ENCODE measurements at places on chromosomes 2 and 18.

GRCh38 chr2:181123798-181124231, 143.4 kb downstream of the UBE2E3 start:
- peak; percentile 38 for DNase-seq

- no peak for DNase-seq
Observed at GRCh38 chr2:110678457-110679336, 834 bp upstream of the BUB1 start.

- no peak for DNase-seq
Observed at GRCh38 chr18:61833387-61833786, 59.4 kb downstream of the RNF152 start.

- no peak for DNase-seq
Observed at GRCh38 chr2:86066915-86067314, 38.8 kb downstream of the POLR1A start.

DNA sequence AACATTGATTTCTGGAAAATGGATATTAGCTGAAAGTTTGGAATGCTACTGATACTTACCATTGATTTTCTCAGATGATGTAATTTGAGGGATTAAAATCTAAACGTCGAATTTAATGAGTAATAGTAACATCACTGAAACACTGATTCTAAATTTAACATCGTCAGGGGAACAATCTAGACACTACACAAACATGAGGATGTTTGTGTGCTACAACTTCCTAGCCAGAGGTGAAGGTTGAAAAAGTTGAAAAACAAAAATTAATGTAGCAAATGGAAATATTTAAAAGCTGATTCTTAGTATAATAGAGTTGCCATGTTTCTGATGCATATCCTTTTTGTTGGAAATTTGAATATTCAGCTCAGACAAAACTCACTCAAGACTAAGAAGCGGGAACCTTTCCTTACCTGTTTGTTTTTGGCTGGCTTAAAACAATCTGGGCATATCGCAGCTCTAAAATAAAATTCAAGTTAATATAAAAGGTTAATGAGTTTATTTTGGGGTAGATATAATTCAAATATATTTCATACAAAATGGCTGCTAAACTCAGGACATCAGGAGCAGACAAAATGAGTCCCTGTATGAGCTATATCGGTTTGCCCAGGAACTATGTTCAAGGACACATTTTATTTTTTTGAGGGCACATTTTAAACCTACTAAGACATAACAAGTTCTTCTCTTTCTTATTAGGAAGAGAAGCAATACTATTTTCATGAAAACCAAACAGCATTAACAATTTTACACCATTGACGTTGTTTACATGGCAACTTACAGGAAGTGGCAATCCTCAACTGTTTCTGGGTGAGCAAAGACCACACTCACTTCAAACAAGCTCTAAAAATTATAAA, 52.6 kb upstream of the PEX13 start:
- DNase-seq, result no peak

DNA sequence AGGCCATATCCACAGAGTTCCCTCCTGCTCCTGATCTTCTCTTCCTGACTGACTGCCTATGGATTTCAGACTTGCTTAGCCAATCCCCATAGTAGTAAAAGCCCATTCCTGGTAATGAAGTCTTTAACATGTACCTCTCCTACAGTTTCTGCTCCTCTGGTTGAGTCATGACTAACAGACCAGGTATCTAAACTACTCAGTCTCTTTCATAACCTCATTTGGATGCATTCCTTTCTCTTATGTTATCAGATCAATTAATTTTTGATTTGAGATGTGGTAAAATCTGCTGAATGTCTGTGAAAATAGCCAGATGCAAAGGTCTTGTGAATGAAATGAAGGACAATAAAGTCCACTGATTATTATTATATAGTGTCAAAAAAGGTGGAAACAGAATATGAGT, 198.0 kb downstream of the NBAS start:
- DNase-seq, result no peak

GRCh38 chr2:138760676-138761075, 19.5 kb downstream of the NXPH2 start:
- no peak for DNase-seq

- no peak for DNase-seq
Observed at GRCh38 chr2:107721178-107721577, 105.5 kb upstream of the RGPD4 start.

GRCh38 chr2:240142859-240143258, 2.4 kb upstream of the OTOS start:
- no peak for DNase-seq

DNA sequence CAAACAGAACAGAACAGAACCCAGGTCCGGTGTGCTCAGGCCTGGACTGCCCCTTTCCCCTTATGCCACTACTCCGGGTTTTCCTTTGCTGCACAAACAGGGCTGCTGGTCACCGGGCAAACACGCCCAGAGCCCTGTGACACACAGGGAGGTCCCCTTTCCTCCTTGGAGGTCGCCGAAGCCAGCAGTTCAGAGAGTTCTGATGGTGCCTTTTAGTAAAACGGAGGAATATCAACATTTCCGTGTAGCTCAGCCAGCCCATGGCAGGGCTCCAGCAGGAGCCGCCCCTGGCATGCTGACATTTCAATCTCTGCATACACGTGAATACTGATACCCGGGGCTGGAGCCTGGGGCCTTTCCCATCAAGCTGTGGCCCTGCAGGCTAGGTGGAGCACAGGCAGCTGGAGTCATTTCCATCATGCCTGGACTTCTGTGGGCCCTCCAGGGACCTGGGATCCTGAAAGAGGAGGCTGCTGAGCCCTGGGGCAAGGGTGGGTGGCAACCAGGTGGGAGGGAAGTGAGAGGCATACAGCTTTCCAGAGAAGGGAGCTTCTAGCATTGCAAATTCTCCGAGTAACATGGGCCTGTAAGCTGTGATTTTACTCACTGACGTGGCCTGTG, 91.4 kb upstream of the PXDN start:
- no peak for DNase-seq

- no peak for DNase-seq
Observed at GRCh38 chr2:8368463-8368862, 313.4 kb upstream of the ID2 start.
